NCI-H345 (cell line): ENCODE measurements at places on chromosomes 2 and 18.

DNA sequence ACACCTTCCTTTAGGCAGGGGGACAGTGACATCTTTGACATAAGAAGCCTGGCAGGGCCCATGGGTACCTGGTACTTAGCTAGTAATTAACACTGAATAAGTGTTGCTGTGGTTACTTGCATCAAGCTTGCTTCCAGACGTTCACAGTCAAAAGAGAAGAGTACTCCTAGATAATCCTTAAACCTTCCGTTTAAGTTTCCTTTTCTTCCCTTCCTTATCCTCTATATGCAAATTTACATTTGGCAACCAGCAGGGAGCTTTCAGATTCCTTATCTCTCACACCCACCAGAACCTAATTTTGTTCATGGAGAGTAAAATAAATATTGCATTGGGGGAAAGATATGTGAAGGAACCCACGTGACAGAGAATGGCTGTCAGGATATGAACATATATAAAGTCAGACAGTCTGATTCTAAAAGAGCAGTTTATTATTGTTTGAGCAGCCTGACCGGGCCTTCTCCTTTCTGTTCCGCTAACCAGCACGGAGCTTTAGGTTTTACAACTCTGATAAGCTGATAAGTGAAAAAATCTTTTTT lies 7.8 kb upstream of the RAB31 start:
- DNase-seq, result no peak

GRCh38 chr2:240387669-240388358 lies 47.6 kb upstream of the GPC1 start:
- no peak for DNase-seq

DNA sequence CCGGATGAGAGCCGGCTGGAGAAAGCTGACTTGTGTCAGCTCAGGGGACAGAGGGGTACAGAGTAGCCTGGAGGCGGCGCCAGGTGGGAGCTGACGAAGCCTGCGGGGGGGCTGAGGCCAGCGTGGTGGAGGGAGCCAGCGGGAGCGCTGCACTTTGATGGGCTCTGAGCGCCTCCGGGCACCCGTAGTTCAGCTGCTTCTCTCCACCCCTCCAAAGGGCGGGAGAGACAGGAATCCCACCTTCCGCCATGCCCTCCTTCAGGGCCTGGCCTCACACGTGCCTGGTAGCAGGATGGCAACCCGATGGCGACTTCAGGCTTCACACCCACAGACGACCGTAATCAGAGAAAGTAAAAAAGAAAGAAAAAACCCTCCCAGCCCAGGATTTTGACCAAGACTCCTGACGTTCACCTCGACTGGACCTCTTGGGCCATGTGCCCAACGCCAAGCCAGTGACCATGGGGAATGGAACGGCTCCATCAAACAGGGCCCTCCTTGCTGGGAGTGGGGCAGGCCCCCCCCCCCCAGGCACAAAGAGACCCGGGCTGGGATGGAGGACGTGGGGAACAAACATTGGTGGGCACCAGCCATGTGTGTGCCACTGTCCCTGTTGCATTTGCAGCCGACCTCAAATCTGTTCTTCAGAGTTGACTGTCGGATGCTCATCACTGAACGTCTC lies 60.7 kb upstream of the ASAP2 start:
- DNase-seq, result no peak

DNA sequence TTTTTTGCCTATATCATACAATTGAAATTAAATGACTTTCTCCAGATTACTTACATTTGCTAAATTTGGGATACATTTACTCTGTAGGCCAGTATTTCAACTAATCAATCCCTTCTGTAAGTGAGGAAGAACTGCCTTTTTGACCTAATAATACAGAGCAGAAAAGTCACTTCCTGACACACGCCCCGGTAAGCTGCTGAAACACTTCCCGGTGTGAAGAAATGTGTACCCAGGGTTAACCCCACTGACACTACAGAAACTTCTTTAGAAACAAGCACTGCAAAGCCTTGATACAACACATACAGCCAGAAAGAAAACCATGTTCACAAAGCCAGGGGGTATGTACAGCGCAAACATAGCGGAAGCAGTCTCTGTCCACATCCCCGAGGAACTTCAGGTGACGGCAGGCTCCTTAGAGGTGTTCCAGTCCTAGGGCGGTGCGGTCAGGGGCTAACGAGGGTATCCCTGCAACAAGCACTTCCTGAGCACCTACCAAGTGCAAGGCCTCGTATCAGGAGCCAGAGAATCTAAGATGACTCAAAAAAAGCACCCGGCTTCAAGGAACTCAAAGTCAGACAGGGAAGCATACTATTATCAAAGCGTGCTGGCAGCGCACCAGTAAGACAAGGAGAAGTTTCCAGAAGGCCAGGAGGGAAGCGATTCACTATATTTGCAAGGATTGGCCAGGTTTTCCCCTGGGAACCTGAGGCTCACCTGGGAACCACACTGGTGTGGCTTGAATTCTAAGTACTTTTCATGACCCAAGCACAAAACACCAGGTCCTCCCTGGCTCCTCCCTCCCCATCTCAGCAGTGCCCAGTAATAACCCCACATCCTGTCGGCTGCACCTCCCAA lies 46.6 kb downstream of the ZNF516 start:
- DNase-seq, result no peak

GRCh38 chr18:25314838-25315190 lies 37.2 kb downstream of the ZNF521 start:
- DNase-seq, result no peak

- no peak for DNase-seq
Measured at GRCh38 chr2:32068-32467, 14.2 kb downstream of the FAM110C start.

- DNase-seq, result peak; percentile 49
Measured at GRCh38 chr2:64913357-64913869, 75.8 kb upstream of the SLC1A4 start.

- no peak for DNase-seq
Measured at GRCh38 chr18:74225193-74225840, 66.4 kb downstream of the CYB5A start.

DNA sequence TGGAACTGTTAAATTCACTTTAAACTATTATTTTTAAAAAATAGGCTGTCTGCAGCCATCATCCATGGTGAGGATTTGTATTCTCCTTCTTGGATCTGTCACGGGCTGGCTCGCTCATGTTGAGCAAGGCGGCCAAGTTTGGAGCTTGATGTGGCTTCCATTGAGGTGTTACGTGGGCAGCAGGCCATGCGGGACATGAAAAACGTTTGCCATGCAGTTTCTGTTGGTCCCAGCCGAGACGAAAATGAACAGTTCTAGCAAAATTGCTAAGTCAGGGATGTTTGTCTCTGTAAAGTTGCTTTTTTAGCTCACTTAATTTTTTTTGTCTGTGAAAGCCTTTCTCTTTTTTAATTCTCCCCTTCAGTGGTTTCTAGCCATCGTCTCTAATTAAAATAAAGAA lies 70.2 kb upstream of the MGAT5 start:
- DNase-seq, result no peak

DNA sequence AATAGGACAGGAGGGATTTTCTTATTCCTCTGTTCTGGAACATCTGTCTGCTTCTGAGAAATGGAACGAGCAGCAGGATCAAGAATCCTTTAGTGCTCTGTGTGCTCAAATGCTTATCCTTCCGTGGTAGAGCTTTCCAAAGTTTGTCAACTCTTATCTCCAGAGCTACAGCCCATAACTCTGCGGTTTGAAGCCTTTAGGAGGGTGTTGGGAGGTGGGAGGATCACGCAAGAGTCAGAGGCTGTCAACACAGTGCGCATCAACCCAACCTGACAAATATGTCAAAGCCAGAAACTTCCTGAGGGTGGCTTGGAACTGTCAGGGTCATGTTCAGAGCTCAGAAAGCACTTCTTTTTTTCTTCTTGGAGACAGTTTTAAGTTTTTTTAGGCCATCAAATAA lies 95.9 kb downstream of the CRIM1 start:
- DNase-seq, result no peak

DNA sequence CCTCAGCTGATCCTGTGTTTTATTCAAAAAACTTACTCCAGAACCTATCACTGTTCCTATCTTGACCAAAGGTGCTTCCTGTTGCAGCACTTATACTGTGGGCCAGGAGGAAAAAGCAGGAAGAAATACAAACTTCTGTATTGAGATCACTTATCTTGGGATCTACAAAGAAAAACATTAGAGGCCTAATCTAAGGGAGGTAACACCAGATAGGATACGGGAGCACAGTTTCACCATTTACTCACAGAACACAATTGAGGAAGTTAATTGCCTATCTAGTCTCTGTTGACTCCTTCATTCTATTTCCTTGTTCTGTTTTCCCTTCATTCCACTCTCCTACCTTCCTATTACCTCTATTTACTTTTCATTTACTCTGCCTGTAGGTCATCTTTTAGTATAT lies 287.2 kb upstream of the LINC00305 start:
- DNase-seq, result no peak

DNA sequence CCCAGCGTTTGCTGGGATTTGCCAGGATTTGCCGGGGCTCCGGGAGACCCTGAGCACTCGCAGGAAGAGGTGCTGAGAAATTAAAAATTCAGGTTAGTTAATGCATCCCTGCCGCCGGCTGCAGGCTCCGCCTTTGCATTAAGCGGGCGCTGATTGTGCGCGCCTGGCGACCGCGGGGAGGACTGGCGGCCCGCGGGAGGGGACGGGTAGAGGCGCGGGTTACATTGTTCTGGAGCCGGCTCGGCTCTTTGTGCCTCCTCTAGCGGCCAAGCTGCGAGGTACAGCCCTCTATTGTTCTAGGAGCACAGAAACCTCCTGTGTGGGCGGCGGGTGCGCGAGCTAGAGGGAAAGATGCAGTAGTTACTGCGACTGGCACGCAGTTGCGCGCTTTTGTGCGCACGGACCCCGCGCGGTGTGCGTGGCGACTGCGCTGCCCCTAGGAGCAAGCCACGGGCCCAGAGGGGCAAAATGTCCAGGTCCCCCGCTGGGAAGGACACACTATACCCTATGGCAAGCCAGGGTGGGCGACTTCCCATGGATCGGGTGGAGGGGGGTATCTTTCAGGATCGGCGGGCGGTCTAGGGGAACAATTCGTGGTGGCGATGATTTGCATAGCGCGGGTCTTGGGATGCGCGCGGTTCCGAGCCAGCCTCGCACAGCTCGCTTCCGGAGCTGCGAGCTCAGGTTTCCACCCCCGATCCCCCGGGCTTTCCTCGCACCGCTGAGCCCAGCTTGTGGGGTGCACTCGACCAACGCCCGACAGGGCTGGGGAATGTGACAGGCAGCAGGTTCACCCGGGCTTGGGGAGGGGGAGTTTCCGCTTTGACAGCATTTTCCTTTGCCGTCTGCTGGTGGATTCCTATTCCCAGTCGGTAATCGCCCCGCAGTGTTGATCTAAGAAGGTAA lies 2.8 kb downstream of the ONECUT2 start:
- peak; percentile 92 for DNase-seq

DNA sequence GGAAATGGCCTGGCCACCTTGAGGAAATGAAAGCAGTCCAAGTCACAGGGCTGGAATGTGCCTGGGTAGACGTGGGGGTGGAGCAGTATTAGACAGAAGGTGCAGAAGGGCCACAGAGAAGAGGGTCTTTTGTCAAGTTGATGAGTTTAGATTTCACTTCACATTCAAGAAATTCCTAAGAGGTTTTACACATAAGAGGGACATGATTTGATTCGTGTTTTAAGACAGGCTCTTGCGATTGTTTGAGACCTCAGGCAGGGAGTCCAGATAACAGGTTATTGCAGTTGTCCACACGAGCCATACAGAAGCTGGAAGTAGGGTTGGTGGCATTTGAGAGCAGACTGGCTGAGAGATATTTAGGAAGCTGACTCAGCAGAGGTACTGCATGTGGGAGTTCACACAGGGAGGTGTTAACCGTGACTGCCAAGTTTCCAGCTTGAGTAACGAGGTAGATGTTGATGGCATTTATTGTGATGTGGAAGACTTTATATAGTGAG lies 64.6 kb downstream of the NEB start:
- no peak for DNase-seq

- DNase-seq, result no peak
Measured at GRCh38 chr2:241350878-241351639, 5.0 kb upstream of the FARP2 start.

DNA sequence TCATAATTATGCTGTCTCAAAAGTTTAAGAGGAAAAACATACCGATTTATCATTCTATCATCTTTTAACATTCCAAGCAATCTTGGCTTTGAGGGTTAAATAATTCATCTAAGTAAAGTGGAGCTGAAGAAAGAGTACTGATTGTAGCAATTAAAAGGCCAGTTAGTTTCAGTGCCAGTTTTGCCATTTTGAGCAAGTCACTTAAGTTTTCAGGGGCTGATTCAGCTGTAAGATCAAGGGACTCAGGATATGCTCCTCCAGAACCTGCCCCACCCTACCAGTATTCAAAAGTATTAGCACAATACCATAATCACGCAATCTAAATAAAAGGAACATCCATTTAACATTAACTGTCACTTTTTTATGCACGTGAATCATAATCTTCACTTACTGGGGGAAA lies 1.9 kb downstream of the SS18 start:
- no peak for DNase-seq

DNA sequence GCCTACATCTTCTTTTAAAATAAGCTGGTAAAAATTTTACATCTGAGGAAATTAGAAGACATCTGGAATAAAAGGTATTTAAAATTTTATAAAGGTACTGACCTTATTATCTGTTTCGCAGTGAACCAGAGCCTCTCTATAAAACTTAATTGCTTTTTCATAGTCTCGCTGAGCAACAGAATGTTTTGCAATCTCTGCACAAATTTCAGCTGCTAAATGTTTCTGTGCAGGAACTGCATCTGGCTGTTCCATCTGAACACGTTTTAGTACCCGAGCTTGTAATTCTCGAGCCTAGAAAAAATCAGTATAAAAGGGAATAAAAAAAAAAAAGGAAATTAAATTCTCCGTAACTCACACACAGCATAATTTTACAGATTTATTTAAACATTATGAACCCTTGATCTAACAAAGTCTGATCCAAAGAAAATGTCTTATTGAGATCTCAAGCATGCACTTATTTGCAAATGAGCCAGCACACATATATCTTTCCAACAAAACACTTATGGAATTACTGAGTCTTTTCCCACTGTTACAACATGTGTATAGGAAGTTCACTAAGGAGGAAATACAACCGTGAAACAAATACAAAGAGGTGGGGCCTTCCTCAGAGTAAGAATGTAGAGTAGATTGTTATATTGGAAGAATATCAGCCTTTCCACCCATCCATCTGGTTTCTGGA lies 51.8 kb downstream of the TTC21B start:
- no peak for DNase-seq

- no peak for DNase-seq
Measured at GRCh38 chr18:36303211-36303844, 5.8 kb downstream of the FHOD3 start.

GRCh38 chr2:147824620-147825019 lies 20.2 kb upstream of the ACVR2A start:
- no peak for DNase-seq

GRCh38 chr2:14480906-14481305 lies 151.6 kb upstream of the LRATD1 start:
- no peak for DNase-seq

DNA sequence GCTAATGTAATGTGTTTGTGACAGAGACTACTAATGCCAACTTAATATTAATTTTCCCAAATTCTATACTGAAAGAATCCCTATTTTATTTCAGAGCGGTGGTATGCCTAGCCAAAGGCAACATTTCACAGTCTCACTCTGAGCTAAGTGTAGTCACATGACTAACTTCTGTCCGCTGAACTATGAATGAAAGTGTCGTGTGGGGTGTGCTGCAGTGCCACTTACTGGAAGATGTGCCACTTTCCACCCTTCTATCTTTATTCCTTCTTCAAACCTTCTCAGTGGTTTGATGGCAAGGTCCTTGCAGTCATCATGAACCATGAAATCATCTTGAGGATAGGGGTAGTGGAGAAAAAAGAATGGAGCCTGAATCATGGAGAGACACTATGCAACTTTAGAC lies 47.3 kb upstream of the C1D start:
- no peak for DNase-seq

- DNase-seq, result no peak
Measured at GRCh38 chr2:141925511-141925910, 205.3 kb downstream of the LRP1B start.

GRCh38 chr2:171271971-171272436 lies 111.3 kb upstream of the TLK1 start:
- no peak for DNase-seq
